IPS DF 6.9 (cell line): ENCODE measurements at places on chromosomes 1 and 21.

DNA sequence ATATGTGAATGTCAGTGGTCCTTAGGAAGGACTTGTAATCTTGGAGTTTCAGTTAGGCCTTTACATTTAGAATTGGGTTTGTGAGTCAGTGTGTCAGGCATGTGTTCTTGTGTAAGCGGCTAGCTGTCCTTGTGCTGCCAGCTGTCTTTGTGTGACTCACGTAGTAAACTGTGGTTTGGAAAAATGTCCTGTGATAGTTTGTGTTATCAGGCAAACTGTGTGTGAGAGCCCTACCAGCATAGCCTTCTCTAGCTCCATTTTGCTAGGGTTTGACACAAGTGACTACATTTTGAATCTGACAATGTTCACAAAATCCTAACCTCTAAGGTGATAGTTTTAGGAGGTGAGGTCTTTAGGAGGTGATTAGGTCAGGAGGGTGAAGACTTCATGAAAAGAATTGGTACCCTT lies 6.9 kb upstream of the SLC35D1 start:
- DNase-seq: no peak

- DNase-seq: no peak
These were observed 59.5 kb downstream of the POFUT2 start for GRCh38 chr21:45228171-45228641.

- no peak for DNase-seq
These were observed 893.5 kb downstream of the LTN1 start for GRCh38 chr21:28099001-28099705.

GRCh38 chr1:47388891-47389238 lies 27.2 kb upstream of the FOXE3 start:
- DNase-seq: peak; percentile 41

DNA sequence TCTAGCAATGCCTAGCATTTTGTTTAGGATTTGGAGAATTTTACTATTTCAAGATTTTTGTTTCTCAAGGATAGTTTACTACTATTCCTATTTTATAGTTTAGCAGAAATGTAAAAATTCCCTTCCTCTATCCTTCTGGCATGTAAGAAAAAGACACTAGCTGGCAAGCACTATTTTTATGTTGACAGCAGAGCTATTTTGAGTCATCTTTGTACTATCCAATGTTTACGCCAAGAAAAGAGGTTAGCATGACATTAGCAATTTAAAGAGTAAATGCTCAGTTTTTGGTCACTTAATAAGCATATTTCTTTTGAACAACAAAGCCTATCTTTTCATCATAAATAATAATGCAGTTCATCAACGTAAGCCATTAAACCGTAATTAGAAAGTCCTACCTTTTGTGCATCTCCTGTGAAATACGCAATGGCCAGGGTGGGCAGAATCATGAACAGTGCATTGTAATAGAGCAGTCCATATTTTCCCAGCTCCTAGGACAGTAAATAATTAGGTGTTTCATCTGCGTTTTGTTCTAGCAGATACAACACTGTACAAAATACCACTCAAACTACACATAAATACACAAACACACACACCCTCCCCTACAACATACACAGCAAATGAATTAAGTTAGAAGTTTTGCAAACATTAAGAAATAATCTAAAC lies 12.0 kb downstream of the SLC35D1 start:
- no peak for DNase-seq

GRCh38 chr1:230502306-230502705 lies 76.2 kb upstream of the PGBD5 start:
- DNase-seq: no peak

GRCh38 chr1:68359045-68359444 lies 90.7 kb downstream of the RPE65 start:
- no peak for DNase-seq

DNA sequence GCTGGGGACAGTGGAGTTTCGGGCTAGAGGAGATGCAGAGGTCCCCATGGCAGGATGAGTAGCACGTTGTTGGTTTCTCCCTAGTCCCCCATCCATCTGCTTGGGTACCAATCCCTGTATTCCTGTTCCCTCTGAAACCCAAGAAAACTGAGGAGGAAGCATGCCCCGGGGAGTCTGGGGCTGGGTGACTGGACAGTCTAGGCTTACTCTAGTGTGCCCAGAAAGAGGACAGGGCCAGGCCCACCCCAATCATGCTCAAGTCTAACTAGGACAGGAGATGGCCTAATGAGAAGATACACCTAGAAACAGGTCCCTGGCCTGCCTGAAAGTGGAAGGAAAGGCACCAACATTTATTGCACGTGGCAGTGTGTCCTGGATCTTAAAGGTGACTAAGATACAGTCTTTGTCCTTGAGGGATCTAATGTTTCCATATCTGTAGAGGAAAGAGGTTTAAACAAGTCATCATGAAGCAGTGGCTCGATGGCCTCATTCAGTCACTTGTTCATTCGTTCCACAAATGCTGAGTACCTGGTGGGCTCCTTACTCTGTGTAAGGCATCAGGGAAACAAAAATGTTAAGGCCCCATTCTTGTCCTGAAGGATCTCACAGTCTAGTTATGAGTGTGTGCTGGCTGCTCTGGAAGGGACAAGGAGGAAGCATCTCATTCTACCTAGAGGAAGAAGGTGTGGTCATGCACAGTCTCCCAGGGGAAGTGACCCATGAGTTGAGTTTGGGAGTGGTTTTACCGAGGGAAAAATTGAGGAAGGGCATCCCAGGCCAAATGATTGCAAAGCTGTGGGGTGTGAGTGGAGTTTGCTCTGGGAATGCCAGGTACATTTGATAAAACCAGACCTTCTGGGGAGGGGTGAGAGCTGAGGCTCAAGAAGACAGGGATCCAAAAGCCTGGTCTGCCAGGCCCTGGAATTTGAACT lies 10.0 kb downstream of the CDK18 start:
- DNase-seq: no peak

DNA sequence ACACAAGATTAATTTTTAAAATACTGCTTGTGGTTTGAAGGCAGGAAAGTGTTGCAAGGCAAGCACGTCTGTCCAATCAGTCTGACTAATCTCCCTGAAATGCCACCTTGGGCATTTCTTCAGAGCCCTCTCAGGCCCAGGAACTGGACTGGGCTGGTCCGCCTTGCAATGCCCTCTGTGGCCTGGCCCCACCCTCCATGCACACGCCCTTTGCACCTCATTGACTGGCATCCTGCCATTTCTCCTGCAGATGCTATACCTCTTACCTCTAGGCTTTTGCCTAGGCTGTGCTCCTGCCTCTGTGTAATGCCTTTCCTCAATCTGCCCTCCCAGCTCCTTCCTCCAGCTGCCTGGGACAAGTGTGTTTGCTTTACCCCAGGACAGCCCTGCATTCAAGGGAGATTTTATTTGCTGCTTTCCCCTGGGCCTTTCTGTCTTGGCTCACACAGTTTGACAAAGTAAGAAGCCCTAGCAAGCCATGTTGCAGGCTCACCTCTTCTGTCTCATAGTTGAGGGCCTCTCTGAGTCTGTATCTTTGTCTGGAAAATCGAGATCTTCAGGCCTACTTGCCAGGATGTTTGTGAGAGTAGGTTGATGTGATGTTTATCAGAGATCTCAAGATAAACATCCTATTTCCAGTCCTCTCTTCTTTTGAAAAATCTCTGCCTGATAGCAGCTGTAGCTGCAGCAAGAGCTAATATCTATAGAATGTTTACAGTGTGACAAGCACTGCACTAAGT lies 149.2 kb upstream of the JUN start:
- DNase-seq: no peak

GRCh38 chr1:231395076-231395997 lies 26.8 kb downstream of the EGLN1 start:
- no peak for DNase-seq

GRCh38 chr1:162301696-162302095 lies 75.0 kb downstream of the SPATA46 start:
- no peak for DNase-seq
